ENCODE measurements at places on chromosomes 5 and 9.

GRCh38 chr9:9783211-9783610, 829.6 kb downstream of the PTPRD start:
- no peak for DNase-seq

DNA sequence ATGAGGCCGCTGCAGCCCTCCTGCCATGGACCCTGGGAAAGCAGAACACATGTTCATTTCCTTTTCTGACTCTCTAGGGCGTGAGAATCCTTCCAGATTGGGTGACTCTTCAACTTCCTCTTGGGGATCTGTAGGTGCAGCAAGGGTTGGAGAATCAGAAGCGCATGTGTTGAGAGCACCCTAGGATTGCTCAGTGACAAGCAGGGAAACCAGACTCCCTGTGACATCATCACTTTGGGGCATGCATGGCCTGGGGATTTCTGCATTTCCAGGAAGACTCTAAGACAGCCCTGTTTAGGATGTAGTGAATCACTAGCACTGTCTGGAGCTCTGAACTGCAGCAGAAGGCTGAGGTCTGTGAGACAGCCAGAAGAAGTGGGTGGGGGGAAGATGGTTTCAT, 15.1 kb upstream of the LCP2 start:
- DNase-seq, result no peak

DNA sequence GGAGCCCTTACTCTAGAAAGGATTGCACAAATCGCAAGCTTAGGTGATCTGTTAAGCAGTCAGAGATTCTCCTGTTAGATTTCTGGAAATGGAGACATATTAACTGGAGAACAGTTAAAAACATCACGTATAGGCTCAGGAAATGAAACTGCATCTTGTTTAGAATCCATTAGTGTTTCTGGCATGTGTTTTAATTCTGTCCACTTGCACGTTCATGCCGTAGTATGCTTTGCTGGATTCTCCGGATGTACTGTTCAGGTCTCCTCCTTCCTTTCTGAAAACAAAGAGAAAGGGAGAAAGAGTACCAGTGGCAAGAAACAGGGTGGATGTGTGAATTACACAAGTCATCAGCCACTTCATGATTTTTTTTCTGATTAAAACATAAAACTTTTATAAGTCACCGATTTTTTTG, 2.5 kb upstream of the RGMB start:
- DNase-seq, result no peak

- no peak for DNase-seq
Observed at GRCh38 chr5:180026320-180026719, 45.2 kb downstream of the RNF130 start.

All from muscle of arm (tissue), 14 donors.